ENCODE measurements at places on chromosomes 11 and 22.

DNA sequence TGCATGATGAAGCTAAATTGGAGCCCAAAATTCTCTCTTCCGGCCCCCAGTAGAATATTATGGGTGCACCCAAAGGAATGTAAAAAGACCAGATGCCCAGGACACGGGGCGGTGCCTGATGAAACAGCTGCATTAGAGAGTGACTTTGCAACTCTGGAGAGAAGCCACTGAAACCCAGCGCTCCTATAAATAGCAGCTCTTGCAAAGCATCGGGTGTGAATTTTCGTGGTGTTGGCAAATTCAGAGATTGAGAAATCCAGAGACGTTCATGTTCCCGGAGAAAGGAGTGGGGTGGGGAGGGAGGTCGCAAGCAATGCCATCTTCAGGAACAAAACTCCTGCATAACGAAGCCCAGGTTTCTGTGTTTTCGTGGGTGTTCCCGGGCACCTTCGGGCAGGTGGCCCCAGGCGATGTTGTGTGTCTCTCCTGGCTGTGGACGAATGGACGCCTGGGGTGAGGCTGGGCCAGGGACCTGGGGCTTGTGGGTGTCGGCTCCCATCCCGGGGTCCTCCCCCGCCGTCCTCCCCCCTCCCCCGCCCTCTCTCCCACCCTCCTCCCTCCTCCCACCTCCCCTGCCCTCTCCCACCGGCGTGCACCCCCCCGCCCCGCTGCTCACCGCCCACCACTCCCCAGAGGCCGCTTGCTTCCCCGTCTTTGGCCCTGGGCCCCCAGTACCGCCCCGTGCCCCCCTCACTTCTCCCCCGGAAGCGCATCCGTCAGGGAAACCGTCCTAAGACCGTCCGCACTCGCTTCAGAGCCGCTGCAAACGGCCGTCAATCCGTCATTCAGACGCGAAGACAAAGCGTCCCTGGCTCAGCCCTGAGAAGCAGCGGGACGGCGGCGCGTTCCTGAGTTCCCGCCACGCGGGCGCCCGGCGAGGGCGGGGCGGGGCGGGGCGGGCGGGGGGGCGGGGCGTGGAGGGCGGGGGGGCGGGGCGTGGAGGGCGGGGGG, 26.7 kb upstream of the TOLLIP start:
- no peak for DNase-seq

DNA sequence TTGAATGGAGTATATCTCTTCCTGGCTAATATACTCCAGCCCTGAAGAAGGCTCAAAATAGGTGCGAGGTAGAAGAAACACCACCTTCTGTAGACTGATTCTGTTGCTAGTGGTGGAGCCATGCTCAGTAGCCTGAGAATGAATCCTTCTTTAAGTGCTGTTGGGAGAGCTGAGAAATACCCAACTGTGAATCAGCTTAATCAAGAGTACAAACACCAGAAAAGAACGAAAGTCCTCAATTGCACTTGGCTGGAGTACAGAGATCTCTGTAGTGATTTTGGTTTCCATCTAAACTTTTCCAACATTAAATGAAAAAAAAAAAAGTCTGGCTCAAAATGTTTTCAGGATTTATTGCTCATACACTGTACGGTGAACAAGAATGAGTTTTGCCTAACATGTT, 619.1 kb downstream of the METTL15 start:
- DNase-seq = no peak

DNA sequence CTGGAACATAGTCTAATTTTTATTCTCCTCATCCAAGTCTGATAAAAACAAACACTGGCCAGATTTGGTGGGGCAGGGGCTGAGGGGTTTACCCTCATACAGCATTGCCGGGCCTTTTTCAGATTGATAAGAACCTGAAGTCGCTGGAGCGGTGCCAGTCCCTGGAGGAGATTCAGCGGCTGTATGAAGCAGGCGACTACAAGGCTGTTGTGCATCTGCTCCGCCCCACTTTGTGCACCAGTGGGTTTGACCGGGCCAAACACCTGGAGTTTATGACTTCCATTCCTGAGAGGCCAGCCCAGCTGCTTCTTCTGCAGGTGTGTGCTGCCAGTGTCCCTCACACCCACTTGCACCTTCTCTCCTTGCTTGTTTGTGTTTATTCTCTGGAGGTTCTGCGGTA, 55.8 kb downstream of the CABIN1 start:
- DNase-seq = no peak

- no peak for DNase-seq
These were observed 408.3 kb upstream of the CADM1 start for GRCh38 chr11:115912484-115912945.

DNA sequence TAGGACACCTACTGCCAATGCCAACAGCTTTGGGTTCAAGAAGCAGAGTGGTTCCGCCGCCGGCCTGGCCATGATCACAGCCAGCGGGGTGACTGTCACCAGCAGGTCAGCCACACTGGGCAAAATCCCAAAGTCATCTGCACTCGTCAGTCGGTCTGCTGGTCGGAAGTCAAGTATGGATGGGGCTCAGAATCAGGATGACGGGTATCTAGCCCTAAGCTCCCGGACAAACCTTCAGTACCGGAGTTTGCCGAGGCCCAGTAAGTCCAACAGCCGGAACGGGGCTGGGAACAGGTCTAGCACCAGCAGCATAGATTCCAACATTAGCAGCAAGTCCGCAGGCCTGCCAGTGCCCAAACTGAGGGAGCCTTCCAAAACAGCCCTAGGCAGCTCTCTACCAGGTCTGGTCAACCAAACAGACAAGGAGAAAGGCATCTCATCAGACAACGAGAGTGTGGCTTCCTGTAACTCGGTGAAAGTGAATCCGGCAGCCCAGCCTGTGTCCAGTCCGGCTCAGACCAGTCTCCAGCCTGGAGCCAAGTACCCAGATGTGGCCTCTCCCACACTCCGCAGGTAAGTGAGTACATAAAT, 115.1 kb downstream of the DBX1 start:
- no peak for DNase-seq

DNA sequence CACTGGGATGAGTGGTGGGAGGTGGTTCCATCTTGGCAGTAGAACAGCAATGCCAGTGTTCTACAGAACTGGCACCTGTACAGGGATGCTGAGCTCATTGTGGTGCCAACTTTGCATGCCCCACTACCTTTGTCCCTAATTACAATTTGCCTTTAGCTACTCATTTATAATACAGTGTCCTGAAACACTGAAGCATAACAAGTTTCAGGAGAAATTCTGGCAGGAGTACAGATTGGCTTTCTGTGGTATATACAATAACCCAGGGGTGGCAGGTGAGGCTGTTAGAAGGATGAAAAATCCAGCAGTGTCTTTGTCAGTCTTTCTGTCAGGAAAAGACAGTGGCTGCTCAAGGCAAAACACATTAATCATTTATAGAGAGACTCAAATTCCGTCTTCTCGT, 240.3 kb downstream of the FAM76B start:
- DNase-seq = no peak

DNA sequence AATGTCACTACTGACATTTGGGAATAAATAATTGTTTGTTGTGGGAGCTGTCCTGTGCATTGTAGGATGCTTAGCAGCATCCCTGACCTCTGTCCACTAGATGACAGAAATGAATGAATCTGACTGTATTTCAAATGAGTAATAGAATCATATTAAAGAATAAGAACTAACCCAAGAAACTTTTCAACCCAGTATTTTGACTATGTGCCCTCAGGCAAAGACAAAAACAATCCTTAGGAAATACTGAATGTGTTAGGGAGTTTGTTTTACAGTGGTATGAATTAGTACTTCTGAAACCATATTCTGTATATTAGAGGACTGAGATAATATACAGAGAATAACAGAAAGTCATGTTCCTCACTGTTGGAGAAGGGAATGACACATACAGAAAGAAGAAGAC, 320.9 kb upstream of the PITPNB start:
- DNase-seq = no peak

DNA sequence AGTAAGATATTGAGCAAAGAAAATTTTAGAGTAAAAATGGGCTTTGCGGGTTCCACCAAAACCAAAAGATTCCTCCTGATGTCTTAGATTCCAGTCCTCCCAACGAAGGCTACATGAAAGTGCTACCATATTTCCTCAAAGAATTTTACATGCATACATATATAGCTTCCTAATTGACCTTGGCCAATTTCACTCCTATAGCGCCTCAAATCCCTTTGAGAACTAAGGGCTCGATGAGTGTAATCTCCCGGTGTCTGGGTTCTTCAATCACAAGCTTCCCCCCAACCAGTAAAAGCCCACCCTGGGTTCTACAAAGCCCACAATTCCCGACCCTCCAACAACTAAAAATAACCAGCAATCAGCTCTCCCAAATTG, 1.2 kb downstream of the SIK3 start:
- no peak for DNase-seq

DNA sequence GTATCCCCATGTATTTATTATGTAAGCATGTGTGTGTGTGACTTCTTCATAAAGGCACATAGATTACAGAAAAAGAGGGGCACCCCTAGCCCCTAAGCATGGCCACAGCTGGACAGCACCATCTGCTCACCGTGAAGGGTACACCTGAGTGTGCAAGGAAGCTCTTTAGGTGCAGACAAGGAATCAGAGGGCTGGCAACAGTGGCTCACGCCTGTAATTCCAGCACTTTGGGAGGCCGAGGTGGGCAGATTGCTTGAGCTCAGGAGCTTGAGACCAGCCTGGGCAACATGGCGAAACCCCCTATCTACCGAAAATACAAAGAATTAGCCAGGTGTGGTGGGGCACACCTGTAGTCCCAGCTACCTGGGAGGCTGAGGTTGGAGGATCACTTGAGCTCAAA, 56.3 kb downstream of the DGCR2 start:
- DNase-seq = no peak

DNA sequence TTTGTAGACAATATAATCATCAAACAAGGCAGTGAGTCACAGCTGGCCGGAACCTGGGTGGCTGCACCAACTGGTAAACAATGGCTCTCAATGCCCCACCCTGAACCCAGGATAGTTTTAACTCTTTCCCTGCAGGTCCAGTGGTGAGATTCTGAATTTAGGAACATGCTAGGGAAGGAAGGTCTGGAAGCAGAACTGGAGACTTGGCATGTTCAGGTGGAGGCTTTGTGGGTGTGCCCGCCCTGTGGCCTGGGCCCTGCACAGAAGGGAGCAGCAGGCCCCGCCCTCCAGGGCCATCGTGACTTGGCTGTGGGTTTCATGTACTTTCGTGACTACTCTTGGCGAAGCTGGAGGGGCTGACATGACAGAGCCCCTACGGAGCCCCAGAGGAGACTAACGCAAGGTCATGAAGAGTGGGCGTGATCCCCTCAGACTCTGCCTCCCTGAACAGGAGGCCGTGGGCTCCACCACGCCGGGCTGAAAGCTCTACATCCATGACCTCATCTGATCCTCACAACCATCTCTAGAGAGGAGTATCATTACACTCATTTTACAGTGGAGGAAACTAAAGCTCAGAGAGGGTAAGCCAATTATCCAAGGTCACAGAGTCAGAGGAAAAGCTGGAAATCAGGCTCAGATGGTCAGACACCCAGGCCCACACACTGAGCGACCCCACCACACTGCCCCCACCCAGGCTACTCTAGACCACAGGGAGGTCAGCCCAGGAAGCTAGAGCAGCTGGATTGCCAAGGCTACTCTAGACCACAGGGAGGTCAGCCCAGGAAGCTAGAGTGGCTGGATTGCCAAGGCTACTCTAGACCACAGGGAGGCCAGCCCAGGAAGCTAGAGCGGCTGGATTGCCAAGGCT, 27.3 kb downstream of the MAFF start:
- DNase-seq = no peak

All from nucleus accumbens (tissue), 56 donors.